ENCODE measurements at places on chromosomes 5 and 9.

- DNase-seq = no peak
These were observed 470.4 kb downstream of the ZSWIM6 start for GRCh38 chr5:61802456-61802855.

- DNase-seq = no peak
These were observed 459.5 kb upstream of the KLF4 start for GRCh38 chr9:107949061-107949460.

- DNase-seq = no peak
These were observed 262.9 kb downstream of the SEMA5A start for GRCh38 chr5:9283021-9283420.

DNA sequence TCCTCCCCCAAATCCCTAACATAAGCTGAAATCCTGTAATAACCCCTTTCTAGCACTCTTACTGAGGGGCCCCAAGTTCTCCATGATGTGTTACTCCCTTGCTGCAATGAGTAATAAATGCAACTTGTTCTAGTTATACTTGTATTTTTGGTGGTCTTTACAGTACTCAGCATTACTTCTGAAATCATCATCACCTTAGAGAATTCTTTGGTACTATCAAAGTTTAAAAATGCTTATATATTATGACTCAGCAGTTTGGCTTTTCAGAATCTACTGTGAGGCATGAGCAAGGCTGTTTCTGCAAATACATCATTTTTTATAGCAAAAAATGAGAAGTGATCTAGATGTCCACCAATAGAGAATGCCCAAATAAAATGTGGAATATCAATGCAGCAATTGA lies 20.7 kb upstream of the ROPN1L start:
- no peak for DNase-seq

- no peak for DNase-seq
These were observed 314.4 kb upstream of the MSX2 start for GRCh38 chr5:174409971-174410370.

DNA sequence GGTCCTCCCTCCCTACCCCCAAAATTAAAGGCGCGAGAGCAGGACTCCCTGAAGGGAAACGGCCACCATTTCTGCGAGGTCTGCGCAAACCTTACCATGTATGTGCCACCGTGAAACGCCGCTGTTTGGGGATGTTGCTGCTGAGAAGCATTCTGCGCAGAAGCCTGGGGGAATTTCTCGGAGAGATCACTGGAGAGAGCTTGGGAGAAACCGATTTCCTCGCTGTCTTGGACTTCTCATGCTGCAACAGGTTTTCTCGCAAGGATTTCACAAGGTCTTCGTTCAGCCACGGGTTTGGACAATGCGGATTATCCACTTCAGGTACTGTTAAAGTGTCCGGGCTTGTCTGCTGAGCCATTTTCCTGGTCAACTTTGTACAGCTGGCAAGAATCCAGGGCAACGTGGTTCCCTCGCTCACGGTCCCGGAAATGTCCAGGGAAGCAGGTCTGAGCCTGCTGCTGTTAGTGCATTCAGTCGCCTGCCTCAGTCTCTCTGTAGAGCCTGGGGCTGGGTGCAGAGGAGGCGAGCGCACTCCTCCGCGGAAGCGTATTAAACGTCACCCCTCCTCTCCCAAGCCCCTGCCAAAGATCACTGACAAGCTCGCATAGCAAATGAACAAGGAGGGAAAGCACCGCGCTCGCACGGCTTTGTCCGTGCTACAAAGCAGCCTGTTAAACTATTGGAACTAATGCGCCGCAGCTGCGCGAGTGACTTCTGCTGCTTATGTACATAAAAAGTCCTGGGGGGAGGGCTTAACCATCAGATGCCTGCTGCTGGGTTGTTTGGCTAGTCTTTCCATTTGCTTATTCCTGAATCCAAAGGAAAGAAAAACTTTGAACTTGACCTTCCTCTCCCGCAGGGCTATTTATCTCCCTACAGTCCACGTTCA lies 125.1 kb downstream of the PDE4D start:
- DNase-seq = no peak

DNA sequence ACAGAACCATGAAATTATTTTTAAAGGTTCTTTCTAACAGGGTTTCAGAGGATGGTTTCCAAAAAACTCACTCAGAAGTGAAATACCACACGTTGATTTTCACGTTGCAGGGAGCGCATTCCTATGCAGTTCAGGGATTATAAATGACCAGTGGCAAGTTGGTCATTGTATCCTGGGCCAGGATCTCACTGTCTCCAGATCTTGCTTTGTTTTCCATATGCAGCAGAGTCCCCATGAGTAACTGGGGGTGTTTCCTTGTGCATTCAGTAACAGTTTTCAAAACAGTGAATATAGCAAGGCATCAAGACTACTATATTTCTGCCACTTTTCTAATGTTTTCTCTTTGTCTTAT lies 1064.9 kb upstream of the DMAC1 start:
- no peak for DNase-seq

DNA sequence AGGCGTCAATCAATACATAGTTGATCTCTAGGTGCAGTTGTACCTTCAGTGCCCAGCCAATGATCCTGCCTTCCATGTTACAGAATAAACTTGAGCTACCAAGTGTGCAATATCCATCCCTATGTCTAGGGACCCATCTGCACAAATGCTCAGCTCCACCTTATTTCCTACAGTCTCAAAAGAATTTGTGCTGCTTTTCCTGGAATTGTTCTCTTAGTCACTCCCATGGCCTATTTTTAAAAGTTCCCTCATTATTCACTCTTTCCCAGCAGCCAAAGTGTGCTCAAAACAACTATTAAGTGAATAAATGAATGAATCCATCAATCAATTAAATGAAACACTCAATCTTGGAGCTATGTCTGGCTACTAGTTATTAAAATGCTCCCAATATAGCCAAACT lies 14.7 kb downstream of the LIX1 start:
- DNase-seq = no peak

DNA sequence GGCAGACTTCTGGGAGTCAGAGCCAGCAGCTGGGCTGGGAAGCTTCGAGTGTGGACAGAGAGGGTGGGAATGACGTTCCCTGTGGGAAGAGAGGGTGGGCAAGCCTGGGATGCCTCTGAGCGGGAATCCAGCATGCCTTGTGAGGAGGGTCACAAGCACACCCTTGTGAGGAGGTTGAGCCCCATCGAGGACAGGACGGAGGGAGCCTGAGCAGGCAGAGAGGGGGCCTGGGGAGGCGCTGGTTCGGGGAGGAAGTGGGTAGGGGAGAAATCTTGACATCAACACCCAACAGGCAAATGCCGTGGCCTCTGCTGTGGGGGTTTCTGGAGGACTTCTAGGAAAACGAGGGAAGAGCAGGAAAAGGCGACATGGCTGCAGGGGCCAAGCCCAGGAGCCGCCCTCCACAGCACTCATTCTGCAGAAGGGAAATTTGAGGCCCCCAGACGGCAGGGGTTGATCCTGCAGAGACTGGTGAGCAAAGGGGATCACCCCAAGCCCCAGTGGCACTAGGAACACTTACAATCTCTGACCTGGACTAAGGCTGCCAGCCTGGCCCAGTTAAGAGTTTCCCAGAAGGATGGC lies 1.1 kb upstream of the IL13 start:
- no peak for DNase-seq

- DNase-seq = no peak
These were observed 24.2 kb downstream of the PSMB7 start for GRCh38 chr9:124390794-124391658.

DNA sequence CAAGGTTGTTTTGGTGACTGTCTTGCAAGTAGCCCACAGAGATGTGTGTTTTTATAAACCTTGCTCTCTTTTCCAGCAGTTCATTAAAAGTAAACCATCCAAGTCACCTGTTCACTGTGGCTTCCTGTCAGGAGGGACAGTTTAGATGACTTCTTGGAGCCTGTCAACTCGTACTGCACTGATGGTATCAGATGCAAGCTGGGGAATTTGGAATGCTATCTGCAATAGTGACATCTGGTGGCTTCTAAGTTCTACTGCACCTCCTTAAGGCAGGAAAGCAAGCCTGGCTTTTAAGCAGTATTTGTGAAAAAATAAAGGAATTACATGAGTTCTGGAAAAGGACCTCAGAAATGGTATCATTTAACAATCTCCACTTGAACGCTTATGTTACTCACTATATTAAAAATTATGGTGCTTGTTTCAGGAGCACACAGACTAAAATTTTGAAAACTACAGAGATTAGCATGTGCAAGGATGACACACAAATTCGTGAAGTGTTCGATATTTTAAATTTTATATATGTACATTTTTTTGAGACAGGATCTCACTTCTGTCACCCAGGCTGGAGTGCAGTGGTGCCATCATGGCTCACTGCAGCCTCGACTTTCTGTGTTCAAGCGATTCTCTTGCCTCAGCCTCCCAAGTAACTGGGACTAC lies 164.0 kb downstream of the TTC39B start:
- no peak for DNase-seq

DNA sequence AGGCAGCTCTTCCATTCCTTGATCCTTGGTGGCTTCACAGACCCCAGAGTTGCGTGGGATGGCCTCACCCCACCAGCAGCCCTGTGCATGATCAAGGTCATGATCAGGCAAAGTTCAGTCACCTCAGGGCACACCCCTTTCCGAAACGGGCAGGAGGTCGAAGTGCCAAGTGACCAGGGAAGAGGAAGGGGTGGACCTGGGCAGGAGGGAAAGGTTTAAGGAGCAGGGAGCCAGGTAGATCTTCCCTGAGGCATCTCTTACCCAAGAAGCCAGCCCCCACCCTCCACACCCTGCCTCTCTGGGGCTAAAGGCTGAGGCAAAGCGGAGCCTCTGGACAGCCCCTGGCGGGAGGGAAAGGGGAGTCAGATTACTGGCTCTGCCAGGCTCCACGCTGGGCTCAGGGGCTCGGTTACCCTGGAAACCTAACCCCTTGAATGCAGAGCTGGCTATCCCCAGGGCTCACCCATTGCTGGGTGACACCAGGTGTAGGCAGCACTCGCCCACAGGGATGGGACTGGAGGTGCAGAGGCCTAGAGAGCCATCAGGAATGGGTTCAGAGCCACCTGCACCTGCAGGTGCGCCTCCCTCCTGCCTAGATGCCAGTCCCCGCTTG lies 3.6 kb downstream of the MGAT4B start:
- no peak for DNase-seq

GRCh38 chr9:96646081-96646991 lies 8.8 kb downstream of the PRXL2C start:
- DNase-seq = no peak

DNA sequence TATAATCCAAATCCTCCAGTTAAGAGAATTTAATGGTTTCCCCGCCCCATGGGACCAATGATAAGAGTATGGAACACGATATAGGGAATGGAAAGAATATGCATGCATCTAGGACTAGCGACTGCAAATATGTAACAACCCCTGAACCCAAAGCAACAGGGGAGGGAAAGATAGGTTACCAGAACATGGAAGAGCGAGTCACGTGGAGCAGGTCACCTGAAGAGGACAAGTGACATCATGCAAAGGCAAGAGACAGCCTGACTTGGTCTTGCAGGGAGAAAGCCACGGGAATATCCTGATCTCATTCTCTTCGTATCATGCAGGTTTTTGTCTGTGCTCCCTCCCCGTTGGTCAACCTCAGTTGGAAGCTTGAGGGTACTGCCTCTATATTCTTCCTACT lies 4.7 kb upstream of the UHRF2 start:
- no peak for DNase-seq

DNA sequence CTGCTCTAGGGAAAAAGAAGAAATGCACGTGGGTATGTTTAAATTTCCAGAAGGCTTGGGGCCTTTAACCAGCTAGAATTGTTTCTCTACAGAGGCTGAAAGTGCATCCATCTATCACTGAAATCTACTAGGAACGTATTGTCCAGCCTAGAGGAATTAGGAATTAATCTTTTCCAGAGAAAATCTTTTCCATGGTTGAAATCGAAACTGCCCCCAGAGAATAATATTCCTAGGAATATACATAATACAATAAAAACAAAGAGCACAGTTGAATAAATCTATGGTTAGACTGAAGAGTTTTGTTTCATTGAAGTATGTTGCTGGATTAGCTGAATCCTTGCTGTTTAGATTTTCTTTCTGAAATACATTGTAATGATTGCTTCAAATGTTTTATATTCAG lies 378.5 kb downstream of the PLK2 start:
- no peak for DNase-seq

DNA sequence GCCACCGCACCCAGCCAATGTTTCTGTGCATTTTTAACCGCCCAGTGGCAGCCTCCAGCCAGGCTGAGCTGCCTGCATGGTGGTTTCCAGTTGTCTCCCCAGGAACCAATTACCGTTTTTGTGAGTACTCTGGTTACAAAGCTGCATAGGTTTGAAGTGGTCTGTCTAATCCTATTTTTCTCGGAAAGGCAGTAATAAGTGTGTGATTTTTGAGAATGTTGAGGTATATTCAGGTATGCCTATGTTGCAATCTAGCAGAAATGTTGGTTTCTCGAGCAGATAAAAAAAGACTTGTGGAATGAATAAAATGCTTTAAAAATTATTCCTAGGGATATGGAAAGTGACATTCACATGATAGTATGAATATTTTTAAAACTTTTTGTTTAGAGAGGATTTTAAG lies 41.5 kb upstream of the ANKH start:
- no peak for DNase-seq

DNA sequence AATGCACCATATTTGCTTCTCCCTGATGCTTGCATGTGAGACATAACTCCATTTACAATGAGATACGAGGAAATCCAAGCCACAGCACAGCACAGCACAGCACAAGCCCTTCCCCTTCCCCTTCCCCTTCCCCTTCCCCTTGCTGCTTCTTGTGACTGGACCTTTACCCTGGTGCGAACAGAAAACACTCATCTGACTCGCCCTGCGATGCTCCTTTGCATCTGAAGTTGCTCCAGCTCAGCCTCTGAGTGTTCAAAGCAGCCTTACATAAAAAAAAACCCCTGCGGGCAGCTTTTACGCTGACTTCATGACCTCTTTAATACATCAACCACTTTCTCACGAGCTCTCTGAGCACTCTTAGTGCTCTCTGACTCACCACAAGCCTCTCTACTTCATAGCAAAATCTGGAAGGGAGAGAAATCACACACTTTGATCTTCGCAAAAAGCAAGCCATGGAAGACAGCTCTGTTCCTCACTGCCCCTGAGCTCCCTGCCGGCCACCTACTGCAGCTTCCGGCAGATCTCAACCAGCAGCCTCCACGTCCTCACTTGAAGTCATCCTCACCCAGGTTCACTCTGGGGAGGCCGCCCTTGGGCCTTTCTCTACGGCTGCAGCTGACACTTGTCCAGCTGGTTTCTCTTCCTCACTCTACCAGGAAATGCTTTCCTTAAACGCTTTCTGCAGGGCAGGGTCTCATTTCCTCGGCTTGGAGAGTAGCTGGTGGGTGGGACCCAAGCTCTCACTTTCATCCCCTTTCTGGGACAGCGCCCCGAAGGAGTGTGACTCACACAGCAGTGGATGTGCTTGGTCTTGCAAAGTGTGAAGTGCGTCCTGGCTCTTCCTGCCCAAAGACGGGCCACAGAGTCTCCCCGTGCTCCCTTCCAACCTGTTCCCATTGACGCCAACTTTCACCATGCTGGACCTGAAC lies 5.3 kb downstream of the SLC34A1 start:
- DNase-seq = no peak
